ENCODE measurements at places on chromosomes 1 and 21. TPM values are rescaled to one million over a fixed set of nuclear protein-coding genes. Genes with fewer than 3 reads are reported as not detected.
A peak's percentile ranks its signal among the peaks of the same experiment; 100 is the strongest.

DCST2 gene
- total RNA-seq, result 0.27 TPM

DNA sequence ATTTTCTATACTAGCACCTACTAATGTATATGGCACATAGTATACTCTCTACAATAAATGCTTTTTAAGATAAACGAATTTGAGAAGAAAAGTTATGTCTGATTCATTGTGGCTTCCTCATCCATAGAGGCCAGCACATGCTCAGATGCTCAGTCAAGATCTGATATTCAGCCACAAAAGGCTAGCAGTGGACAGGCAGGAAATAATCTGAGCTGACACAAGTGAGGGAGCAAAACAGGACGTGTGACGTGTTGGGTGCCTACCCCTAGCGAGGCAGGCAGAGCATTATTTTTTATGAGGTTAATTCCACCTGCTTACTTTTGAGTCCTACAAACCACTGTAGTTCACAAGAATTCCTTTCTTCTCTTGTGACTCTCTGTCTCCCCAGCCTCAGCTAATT is 550.9 kb downstream of the SMYD3 start:
- H3K36me3 ChIP-seq, result no peaks in the 10 kb centered on the region
- H3K4me3 ChIP-seq, result no peak overlapping the region
- no peak overlapping the region for H3K27ac ChIP-seq

DNA sequence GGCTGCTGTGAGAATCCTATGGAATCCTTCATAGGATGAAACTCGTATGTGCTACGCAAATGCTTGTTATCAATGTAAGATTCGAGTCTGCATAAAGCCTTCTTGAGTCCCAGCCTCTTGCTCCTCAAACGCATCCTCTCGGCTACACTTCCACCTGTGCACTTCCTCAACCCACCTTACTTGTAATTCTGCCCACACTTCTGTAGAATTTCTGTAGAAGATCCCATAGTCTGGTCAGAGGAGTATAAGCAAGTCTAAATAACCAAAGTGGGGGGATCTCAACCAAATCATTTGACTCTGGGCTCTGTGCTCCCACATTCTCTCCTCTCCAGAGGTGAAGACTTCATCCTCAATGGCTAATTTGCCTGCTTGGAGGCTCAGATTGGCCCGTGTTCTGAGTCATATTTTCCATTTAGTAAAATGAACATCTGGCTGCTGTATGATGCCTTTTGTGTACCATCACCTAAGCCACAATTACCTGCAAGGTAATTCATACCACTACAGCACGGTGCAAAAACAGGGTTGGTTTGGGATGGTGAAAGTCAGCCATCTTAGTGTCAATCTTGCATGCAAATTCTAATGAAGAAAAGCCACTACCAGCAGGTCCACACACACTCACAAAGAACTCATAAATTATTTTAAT is 63.2 kb downstream of the ITPKB start:
- no peak overlapping the region for H3K27ac ChIP-seq
- no peaks in the 10 kb centered on the region for H3K27me3 ChIP-seq
- peaks cover 86% of the 10 kb centered on the region for H3K4me1 ChIP-seq

- no peaks in the 10 kb centered on the region for H3K36me3 ChIP-seq
- DNase-seq, result peak; percentile 81
- H3K4me1 ChIP-seq, result peaks cover 14% of the 10 kb centered on the region
- peak overlapping the region; percentile 31 for H3K27ac ChIP-seq
- peak overlapping the region; percentile 40 for H3K4me3 ChIP-seq
These were observed 5.5 kb upstream of the RNF223 start for GRCh38 chr1:1079408-1080121.

- no peak for DNase-seq
- no peak overlapping the region for H3K4me3 ChIP-seq
- no peaks in the 10 kb centered on the region for H3K36me3 ChIP-seq
- H3K4me1 ChIP-seq, result no peaks in the 10 kb centered on the region
These were observed 2.1 kb upstream of the UBE2T start for GRCh38 chr1:202343652-202344349.

GRCh38 chr21:41048623-41049022 is 119.3 kb upstream of the BACE2 start:
- no peak overlapping the region for H3K27ac ChIP-seq
- H3K36me3 ChIP-seq, result no peaks in the 10 kb centered on the region
- no peaks in the 10 kb centered on the region for H3K4me1 ChIP-seq
- DNase-seq, result no peak
- no peaks in the 10 kb centered on the region for H3K27me3 ChIP-seq

GRCh38 chr1:237884237-237884636 is 6.5 kb downstream of the ZP4 start:
- no peak overlapping the region for H3K4me3 ChIP-seq
- H3K27me3 ChIP-seq, result no peaks in the 10 kb centered on the region
- no peak overlapping the region for H3K27ac ChIP-seq
- H3K4me1 ChIP-seq, result no peaks in the 10 kb centered on the region
- no peaks in the 10 kb centered on the region for H3K36me3 ChIP-seq
